ENCODE measurements at places on chromosomes 6 and 20.

DNA sequence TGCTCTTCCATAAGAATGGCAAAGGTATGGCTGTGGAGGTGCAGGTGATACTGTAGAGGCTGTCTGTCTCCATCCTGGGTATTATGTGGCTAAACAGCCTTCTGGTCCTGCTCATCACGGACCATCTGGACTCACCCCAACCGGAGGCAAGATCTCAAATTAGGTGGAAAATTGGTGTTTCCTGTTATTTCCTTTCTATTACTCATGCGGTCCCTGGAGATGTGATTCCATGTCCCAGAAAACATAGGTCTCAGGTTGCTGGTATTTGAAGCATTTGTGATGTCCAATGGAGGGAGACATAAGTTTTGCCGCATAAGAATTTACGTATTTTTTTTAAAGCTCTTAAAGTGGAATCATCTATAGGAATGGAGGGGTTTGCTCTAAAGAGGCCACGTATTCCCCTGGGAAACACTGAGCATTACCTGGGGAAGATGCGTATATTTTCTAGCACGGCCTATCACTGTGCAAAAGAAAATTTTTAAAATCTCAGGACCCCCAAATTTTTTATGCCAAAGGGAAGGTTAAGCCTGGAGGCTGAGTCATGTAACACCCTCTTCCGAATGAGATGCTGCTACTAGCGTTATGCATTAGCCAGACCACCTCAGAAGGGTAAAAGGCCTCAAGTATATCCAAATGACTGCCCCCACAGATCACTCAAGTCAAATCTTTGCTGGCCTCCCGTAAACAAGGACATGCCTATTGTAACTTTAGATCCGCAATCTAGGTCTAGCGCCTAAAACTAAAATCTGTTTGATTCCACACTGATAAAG lies 22.4 kb upstream of the PBOV1 start:
- no peak for DNase-seq

DNA sequence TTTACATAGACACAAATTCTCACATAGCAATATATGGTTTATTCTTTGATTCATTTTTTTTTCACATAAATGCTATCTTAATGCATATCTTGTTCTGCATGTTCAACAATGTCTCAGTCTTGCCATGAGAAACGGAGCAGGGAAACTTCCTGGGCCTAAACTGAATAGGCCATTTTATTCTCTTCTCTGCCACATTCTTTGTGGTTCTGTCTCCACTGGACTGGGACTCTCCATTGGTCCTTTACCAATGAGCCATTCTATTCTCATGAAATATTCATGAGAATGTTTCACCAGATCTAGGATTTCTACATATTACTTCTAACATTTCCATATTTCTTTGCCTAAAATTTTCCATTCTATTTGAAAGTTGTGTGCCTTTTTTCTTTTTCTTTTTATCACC lies 42.8 kb downstream of the LAMA2 start:
- no peak for DNase-seq

DNA sequence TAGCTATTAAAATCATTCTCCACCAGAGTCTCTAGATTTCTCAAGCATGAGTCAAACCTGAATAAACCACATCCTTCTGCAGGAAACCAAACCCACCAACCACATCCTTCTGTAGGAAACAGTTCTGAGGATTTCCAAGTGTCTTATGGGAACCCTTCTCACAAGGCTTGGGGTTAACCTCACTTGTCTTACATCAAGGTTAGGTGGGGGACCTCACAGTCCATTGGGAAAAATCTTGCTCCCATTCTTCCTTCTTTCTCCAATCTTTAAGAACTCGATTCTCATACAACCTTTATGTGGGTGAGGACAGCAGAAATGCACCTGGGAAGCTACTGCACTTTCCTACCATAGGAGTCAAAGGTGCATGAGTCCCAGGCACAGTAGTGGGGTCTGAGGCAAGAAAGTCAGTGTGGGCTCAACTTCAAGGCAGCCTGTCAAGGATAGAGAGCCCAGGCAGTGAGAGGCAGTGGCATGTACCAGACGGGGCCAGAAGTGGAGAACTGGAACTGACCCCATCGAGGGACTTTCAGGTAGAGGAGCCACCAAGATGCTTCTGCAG lies 114.5 kb downstream of the SLC22A3 start:
- DNase-seq: peak; percentile 20

DNA sequence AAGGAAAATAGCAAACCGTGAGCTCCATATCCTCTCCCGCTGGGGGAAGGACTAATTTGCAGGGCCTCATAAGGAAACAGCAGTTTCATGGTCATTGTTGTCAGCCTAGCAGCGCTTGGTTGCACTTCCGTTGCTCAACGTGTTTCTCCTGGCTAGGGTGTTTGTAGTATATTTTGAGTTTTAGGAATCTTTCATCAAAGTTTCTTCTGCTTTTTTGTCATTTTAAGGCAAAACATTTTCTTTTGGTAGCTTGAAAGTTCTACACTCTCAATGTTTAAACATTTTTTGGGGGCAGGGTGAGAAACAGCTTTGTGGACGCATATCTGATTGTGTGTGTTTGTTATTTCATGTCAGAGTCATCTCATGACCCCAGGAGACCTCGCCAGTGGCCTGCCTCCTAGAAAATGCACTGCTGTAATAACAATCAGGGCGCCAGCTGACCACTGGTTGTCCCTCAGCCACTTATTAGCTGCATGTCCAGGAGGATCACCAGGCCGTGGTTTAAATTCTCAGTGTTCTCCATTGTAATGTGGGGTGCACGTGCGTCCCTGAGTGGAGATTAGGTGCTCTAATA lies 20.6 kb downstream of the JARID2 start:
- no peak for DNase-seq
